ENCODE measurements at places on chromosomes 7 and 10.

GRCh38 chr10:35341521-35341920, 5.2 kb downstream of the CCNY start:
- no peak for DNase-seq

- DNase-seq = no peak
Observed at GRCh38 chr7:107090457-107090856, 46.0 kb downstream of the PRKAR2B start.

GRCh38 chr10:110007161-110007700, 553 bp upstream of the ADD3 start:
- DNase-seq = peak; percentile 49

GRCh38 chr10:90806677-90807076, 51.2 kb downstream of the HTR7 start:
- no peak for DNase-seq

- DNase-seq = no peak
Observed at GRCh38 chr7:96174812-96175211, 147.1 kb downstream of the SLC25A13 start.

DNA sequence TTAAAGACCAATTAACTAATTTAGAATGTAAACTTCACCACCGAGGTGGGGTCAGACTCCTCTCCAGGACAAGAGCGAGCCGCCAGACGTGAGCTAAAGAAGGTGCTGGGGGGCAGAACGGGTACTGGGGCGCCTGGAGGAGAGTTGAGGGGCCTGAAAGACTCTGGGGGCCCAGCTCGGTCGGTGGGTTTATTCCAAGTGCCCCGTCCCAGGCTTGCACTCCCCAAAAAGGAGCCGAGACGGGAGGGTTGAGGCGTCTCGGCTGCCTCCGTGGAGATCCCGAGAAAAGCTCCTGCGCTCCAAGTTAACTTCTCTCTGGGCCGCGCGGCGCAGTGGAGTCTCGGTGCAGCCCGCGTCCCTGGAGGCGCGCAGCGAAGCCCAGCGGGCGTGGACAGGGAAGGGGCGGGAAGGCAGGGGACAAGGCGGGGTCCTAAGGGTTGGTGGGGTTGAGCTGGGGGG, 553.3 kb downstream of the TFEC start:
- DNase-seq = peak; percentile 56

DNA sequence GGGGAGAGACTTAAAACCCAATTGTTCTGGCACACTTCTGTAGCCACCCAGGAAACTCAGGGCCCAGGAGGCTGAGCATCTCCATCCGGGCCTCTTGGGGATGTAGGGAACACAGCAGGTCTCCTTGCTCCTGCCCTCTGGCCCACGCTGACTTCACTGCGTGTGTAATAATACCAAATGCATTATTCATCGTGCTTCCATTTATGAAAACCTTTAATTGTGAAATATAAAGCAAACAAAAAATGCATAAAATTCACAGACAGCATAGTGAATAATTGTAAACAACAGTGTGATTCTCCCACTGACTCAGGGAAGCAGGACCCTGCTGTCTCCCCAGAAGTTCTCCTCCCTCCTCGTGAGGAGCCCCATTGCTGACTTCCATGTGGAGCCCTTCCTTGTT, 70.3 kb upstream of the SHH start:
- no peak for DNase-seq

DNA sequence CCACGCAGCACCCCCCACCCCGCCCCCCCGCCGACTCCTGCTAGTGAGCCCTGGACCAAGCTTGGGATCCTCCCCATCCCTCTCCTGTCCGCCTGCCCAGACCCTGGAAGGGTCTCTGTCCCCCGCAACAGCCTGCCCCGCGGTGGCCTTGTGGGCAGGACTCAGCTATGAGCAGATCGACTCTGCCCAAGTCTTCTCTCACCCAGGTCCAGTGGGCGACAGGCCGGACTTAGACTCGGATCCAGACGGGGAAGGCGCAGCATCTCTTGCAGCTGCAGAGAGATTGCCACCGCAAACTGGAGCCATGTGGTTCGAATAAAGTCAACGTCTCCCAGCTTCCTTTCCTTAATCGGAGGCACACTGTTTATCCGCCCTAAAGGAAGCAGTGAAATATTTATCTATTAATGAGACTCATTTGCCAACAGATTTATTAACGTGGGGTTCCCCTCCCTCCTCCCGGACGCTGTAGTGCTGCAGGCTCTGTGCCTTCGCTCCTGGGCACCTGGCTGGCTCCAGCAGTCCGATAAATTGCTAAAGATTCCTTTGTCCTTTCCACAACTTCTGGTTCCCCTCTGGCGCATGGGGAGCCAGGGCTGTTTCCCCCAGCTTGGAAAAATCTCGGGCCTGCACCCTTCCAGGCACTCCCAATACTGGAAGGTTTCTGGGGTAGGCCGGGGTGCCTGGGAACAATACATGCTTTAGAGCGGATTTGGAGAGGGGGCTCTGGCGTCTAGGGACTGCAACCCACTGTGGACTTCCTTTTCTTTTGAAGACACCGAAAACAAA, 634 bp upstream of the HOXA7 start:
- no peak for DNase-seq

DNA sequence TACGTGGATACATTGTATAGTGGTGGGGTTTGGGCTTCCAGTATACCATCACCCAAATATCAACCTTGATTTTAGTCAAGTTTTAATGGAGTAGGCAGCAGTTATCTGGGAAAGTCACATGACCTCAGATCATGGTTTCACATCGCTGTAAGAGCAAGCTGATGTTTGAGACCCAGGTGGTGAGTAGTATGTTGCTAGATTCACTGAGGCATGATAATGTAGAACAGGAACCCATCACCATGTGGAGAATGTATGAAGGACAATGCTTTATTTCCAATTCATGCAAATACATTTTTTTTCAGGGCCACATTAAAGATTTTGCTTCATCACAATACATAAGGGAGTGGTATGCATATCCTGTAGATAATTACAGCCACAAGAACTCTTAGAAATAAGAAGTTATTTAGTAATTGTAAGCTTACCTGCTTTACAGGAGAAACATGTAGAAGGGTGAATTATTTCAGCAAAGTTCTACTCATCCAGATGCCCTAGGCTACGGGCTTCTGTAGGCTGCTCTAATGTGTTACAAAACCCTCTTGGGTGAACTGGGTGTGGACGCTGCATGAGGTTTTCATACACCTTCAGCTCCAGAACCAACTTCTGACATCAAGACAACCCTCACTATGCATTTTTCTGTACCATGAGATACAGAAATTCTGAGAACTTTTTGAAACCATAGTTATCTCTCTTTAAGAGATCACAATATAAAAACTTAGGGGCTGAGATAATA, 27.6 kb upstream of the LAMB4 start:
- DNase-seq = no peak

GRCh38 chr7:79489371-79489770, 35.9 kb upstream of the MAGI2 start:
- no peak for DNase-seq

- no peak for DNase-seq
Observed at GRCh38 chr10:6497620-6498019, 82.5 kb downstream of the PRKCQ start.

GRCh38 chr10:104809288-104810090, 168.4 kb downstream of the SORCS3 start:
- DNase-seq = no peak

GRCh38 chr7:24341691-24342413, 57.9 kb downstream of the NPY start:
- DNase-seq = no peak

DNA sequence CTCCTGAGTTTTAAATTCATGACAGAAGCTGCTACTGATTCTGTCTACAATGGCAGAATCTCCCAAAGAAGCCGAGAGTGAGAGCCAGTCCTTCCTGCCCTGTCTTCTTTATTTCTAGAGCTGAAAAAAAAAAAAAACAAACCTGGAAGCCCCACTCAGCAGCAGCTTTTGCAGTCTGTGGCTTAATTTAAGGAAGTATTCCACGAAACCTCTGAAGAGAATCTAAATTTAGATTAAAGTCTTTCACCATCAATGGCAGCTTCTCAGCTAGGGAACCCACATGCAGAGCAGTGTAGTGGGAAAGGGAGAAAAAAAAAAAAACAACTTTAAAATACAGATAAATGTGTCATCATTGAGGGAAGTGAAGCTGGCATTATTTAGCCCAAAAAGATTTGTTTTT, 23.4 kb downstream of the SMURF1 start:
- DNase-seq = no peak

DNA sequence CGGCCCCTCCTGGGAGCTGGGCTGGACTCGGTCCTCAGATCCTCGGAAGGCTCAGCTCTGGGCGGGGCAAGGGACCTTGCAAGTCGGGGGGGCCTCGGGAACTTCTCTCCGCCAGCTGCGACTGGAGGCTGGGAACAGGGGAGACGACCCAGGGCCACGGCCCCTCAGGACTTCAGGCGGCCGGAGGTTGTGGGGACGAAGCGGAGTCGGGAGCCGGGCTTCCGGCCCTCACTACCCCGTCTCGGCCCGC, 2.6 kb downstream of the ADIRF start:
- DNase-seq = no peak

GRCh38 chr7:25831062-25831691, 320.8 kb upstream of the NFE2L3 start:
- no peak for DNase-seq

GRCh38 chr7:123327661-123328060, 127.9 kb upstream of the SLC13A1 start:
- no peak for DNase-seq

- DNase-seq = no peak
Observed at GRCh38 chr10:72034040-72034499, 54.3 kb downstream of the SPOCK2 start.

DNA sequence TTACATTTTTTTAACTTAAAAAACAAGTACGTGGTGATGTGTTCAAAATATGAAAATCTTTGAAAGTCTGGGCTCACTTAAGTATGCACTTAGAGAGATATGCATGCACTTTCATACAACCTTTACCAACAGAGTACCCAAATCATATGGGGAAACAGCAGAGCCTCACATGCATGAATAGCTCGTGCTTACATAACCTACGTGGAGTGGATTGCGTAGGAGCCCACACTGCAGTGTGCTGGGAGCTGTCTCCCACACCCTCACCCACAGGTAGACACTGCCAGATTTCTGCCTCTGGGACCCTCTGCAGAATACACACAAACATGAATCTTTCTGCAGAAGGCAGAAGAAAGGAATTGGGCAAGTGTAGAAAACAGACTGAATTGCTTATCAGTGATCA, 581 bp downstream of the CLCN1 start:
- no peak for DNase-seq

DNA sequence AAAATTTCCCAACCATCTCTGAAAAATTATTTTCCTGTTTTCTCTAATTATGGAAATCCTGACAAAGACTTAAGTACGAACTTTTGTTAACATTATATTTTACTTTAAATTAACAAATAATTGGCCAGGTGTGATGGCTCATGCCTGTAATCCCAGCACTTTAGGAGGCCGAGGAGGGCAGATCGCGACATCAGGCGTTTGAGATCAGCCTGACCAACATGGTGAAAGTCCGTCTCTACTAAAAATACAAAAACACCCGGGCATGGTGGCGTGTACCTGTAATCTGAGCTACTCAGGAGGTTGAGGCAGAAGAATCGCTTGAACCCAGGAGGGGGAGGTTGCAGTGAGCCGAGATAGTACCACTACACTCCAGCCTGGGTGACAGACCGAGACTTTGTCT, 32.2 kb downstream of the DGKB start:
- no peak for DNase-seq

GRCh38 chr7:155166673-155167370, 96.7 kb downstream of the HTR5A start:
- no peak for DNase-seq

DNA sequence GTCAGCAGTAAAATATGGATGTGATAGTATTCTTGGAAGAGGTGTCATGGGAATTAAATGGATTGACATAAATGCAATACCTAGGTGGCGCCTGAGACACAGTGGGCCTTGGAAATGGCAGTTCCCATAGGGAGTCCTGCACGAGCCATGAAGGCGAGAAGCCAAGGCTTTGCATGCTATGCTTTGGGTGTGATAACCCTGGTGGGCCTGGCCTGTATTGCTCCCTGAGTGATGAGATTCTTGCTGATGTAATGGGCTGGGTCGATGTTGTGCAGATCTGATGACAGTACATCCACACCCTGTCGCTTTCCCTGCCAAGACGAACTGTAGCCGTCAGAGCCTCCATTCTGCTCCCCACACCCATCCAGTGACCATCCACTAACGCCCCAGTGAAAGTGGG, 46.4 kb downstream of the CREB5 start:
- DNase-seq = no peak

- no peak for DNase-seq
Observed at GRCh38 chr7:30738026-30738915, 13.7 kb upstream of the INMT start.

- no peak for DNase-seq
Observed at GRCh38 chr10:59880019-59880717, 26.2 kb downstream of the CCDC6 start.

GRCh38 chr7:34991938-34992840, 45.1 kb downstream of the DPY19L1 start:
- no peak for DNase-seq

GRCh38 chr7:73718905-73719805, at the start of gene STX1A:
Gene STX1A, minus strand, starts transcription at chr7:73719669. Its CDS starts 38 bp downstream, at chr7:73719631.
- DNase-seq = no peak

GRCh38 chr10:127298381-127298780, 102.0 kb upstream of the INSYN2A start:
- no peak for DNase-seq

GRCh38 chr7:64638822-64639221, 27.1 kb upstream of the ZNF107 start:
- DNase-seq = no peak

DNA sequence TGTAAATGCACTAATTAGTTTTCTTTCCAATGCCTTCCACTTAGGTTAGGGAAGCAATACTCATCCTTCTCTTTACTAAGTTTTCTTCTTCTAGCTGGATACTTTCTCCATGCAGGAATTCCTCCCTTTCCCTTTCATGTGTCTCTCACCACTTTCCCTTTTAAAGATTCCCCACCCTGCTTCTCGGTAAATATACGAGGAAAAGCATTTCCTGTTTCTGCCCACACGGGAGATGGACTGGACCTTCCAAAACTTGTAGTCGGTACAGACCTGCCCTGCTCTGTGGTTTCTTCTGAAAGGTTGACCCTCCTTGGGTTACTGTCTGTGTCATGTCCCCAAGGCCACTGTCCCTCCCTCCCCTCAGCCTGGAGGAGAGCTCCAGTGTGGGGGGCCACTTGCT, 58.9 kb upstream of the LYZL2 start:
- no peak for DNase-seq

DNA sequence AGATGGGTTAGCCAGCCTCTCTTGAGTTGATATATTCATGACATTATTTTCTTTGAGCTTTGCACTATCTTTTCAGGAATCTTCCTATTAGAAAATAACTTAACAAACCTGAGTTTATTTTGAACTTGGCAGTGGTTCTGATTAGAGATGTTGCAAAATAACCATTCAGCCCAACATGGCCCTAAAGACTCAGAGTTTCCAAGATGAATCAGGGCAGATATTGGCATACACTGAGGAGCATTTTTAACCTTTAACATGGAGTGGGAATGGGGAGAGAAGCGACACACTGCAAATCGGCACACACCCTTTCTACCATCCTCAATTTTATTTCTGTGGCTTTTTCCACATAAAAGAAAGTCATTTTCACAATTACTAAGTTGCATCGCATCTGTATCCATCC, 190.8 kb downstream of the TRIL start:
- no peak for DNase-seq

GRCh38 chr10:27344568-27345454, 104.2 kb upstream of the ACBD5 start:
- DNase-seq = no peak

- no peak for DNase-seq
Observed at GRCh38 chr7:46880508-46881196, 701.3 kb downstream of the TNS3 start.

Measured in right lung (tissue), 10 donors.